ENCODE measurements at places on chromosomes 16 and 17.
A peak's percentile ranks its signal among the peaks of the same experiment; 100 is the strongest.

GRCh38 chr16:66510298-66510697, 39.6 kb downstream of the TK2 start:
- peak; percentile 71 for DNase-seq

GRCh38 chr17:21453144-21453898, 77.2 kb downstream of the KCNJ12 start:
- DNase-seq, result peak; percentile 71

- no peak for DNase-seq
Measured at GRCh38 chr17:58005031-58005727, 1.9 kb downstream of the SRSF1 start.

GRCh38 chr17:8062435-8062806, 23.6 kb downstream of the ALOX15B start:
- no peak for DNase-seq

GRCh38 chr16:89142474-89143195, 28.9 kb upstream of the CDH15 start:
- no peak for DNase-seq

- DNase-seq, result no peak
Measured at GRCh38 chr17:78991906-78992532, 12.3 kb upstream of the LGALS3BP start.

- DNase-seq, result no peak
Measured at GRCh38 chr17:77099997-77100396, 40.8 kb upstream of the SEC14L1 start.

GRCh38 chr17:61389670-61390478, 9.8 kb upstream of the TBX2 start:
- no peak for DNase-seq
